ENCODE measurements at places on chromosomes 3 and 15.

GRCh38 chr3:106819440-106819839, 557.8 kb upstream of the CCDC54 start:
- DNase-seq, result no peak

GRCh38 chr3:146102885-146103284, 58.1 kb downstream of the PLOD2 start:
- no peak for DNase-seq

DNA sequence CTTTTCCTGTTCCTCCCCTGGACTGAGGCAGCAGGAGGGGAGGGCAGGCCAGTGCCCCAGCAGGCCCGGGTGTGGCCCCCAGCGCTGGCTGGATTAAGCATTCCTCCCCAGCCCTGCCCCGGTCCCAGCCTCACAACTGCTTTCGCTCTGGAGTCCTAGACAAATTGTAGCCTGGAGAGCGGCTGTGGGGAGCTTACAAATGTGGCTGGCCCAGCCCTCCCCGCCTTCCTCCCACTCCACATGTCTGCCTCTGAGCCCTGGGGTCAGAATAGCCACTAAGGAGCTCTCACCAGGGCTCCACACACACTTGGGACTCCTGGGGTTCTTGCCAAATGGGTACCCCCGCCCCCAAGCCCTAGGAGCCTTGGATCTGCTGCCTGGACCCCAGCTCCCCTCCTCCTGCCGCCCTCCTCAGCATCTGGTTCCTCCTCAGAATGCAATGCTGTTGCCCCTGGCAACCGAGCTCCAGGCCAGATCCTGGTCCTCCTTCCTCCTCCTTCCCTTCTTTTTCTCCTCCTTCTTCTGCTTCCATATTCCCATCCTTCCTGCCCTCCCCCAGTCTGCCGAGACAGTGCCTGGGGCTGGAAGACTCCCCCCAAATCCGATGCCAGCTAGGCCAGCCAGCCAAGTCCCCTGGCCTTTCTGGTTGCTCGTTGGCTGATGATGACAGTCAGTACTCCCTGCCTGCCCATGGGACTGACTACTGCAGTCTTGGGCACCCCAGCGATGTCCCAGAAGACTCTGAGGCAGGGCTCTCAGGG, 91.1 kb downstream of the LINGO1 start:
- DNase-seq, result no peak

- no peak for DNase-seq
Observed at GRCh38 chr15:66865622-66866611, 163.9 kb downstream of the SMAD6 start.

DNA sequence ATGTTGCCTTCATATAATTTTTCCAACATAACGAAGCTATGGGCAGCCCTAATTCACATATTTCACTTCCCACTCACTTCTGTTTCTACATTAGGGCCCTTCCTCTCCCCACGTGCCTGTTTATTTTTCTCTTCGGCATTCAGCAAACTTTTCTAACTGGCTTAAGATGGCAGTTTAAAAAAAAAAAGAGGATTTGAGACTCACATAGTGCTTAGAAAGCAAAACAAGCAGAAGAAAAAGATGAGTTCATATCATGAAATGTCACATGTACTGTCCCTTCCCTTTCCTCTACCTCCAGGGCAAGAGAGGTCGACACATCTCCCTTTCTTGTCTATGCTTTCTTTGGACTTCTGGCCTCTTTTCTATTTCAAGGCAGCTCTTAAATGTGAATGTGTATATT, 30.6 kb downstream of the SLC49A4 start:
- no peak for DNase-seq

DNA sequence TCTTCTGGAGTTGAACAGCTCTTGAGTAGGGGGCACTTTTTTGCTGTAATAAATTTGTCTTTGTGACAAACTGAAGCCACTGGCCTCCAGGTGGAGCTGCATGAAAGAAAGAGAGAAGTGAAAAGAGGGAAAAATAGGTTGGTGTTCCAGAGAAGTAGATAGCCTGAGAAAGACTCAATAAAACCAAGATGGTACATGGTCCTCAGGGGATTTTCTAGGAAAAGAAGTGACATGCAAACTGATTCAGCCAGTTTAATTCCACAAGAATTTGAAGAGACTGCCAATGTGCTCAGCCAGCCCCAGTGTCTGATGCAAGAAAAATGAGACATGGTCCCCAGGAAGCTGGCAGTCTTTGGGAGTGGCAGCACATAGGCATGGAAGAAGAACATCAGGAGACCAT, 152.7 kb downstream of the CD47 start:
- no peak for DNase-seq

- DNase-seq, result no peak
Observed at GRCh38 chr3:194061421-194062030, 74.4 kb upstream of the HES1 start.

All from activated CD4-positive, alpha-beta T cell treated with anti-CD3 and anti-CD28 coated beads, Interleukin-10, Interleukin-2, amounts not matched to agents 100 ng/mL and 50 ng/mL, durations not matched to agents 16 hours and 8 hours (primary cell).